ENCODE measurements at places on chromosomes 13 and 19. TPM values are rescaled to one million over a fixed set of nuclear protein-coding genes. Genes with fewer than 3 reads are reported as not detected.

The ATP5F1D gene
- total RNA-seq: 549 TPM

- no peak for DNase-seq
These were observed 11.0 kb upstream of the CASP14 start for GRCh38 chr19:15038294-15038693.

The FAM98C gene
- 14.0 TPM for total RNA-seq

The RNF17 gene
- not detected for total RNA-seq

The SIAH3 gene
- total RNA-seq: not detected

GRCh38 chr13:30718661-30719524 is 16.4 kb upstream of the ALOX5AP start:
- no peak for DNase-seq

- no peak for DNase-seq
These were observed 2.8 kb downstream of the ACTN4 start for GRCh38 chr19:38650172-38650775.

GRCh38 chr19:15614507-15615379 is at the start of gene CYP4F8:
TSS of gene CYP4F8 (plus strand) at chr19:15615218. CDS start at chr19:15615617, 399 bp downstream.
- no peak for DNase-seq

GRCh38 chr13:105048677-105049076 is 1486.8 kb downstream of the EFNB2 start:
- DNase-seq: no peak

The KLK12 gene
- not detected for total RNA-seq

The HSD17B14 gene
- 2.6 TPM for total RNA-seq

GRCh38 chr19:31154021-31154420 is 195.2 kb downstream of the TSHZ3 start:
- DNase-seq: no peak
